ENCODE measurements at places on chromosomes 4 and X.

- no peak for DNase-seq
Observed at GRCh38 chr4:48187813-48188212, 53.8 kb upstream of the TXK start.

GRCh38 chr4:5708449-5709206 lies at the start of gene EVC2:
TSS of gene EVC2 (minus strand) at chr4:5708559. CDS start at chr4:5708513, 46 bp downstream.
- peak; percentile 4 for DNase-seq

DNA sequence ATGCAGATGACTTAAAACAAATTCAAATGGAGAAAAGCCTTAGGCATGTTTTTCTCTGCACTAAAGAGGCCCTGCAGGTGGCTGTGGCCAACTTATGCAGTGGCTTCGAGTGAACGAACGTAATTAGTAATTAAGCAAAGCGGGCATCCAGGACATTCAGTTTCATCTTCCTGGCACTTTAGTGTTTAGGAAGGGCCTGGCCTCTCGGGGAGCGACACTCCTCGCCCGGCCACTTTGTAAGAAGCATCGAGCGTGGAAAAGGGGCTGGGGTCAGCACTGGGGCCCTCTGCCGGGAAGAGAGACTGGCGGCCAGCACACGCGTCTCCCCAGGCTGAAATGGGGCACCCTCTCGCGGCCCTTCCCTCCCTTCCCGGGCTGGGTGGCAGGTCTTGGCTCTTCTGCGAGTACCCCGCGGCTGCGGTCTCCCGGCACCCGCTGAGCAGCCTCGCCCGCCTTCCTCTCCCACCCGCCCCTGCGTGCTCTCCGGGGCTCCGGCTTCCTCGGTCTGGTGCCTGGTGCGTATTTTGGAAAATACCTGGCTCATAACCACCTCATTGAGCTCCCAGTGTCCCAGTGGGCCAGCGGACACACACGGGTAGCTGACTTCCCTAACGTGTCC lies 677 bp upstream of the CYP4V2 start:
- peak; percentile 38 for DNase-seq

DNA sequence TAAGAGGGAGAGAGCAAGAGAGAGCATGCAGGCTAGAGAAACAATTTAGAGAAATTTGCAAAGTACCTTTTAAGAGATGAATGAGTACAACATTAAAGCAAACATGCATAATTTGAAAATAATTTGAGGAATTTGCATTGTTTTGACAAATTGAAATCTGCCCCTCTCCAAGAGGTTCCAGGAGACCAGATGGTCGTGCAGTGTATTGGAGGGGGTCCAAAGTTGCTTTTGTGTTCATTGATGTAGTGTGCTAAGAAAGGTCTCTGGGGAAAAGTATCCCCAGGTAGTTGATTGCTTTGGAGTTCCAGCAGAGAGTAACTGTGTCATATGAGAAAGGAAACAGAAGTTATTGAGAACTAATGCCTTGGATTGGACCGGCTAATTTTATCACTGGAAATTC lies 635.0 kb upstream of the TENM3 start:
- no peak for DNase-seq

GRCh38 chrX:24023972-24024669 lies 2.9 kb downstream of the KLHL15 start:
- DNase-seq = no peak

GRCh38 chrX:108167211-108167872 lies 75.8 kb downstream of the ATG4A start:
- no peak for DNase-seq

- DNase-seq = no peak
Observed at GRCh38 chr4:181271116-181271640, 972.0 kb upstream of the TENM3 start.

- DNase-seq = no peak
Observed at GRCh38 chr4:100162027-100162685, 28.1 kb downstream of the DDIT4L start.

GRCh38 chr4:6290769-6291547 lies 21.3 kb downstream of the WFS1 start:
- no peak for DNase-seq

- no peak for DNase-seq
Observed at GRCh38 chr4:71855944-71856343, 72.1 kb upstream of the GC start.

DNA sequence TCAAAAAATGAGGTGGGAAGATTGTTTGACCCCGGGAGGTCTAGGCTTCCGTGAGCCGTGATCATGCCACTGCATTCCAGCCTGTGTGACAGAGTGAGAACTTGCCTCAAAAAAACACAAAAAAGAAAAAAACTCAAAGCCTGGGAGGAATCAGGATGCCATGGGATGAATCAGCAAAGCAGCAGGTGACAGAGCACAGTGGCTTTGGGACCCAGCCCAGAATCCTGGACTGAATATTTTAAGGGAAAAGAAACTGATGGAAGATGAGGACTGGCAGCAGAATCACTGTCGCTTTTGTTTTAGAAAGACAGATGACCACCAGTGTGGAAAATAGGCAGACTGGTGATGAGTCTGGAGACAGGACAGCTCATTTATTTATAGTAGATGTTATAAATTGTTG lies 16.6 kb downstream of the S100G start:
- DNase-seq = no peak

DNA sequence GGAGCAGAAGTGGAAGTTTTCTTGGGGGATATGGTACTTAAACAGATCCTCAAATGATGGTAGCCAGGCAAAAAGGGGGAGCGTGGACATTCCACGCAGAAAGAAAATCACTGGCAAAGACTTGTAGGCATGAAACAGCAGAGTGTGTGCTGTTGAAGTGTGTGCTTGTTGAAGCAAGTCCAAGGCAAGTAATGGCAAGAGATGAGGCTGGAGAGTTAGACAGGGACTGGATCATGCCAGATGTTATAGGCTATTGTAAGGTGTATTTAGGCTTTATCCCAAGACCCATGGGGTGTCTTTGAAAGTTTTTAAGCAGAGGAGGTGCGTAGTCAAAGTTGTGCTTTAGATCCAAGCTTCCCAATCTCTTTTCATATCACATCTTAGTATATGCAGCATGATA lies 124.5 kb downstream of the MBNL3 start:
- DNase-seq = no peak

DNA sequence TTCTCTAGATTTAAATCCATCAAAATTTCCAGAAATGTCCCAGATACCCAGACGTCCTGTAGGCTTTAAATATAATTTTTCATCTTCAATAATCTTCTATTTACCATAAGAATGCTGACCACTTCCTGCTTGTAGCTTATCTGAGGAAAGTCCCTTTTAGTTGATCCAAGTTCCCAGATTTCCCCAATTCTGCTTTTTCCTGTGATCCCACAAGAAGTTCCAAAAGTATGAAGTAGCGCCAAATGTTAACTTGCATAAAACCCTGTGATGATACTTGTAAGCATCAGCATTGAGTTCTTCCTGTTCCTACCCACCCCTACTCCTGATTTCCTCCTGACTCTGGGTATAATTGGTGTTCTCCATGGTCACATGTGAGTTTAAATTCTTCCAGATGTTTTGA lies 10.6 kb upstream of the TLR8 start:
- DNase-seq = no peak

- no peak for DNase-seq
Observed at GRCh38 chr4:92483341-92483740, 179.6 kb downstream of the GRID2 start.

GRCh38 chrX:151984328-151984727 lies 9.9 kb upstream of the GABRE start:
- DNase-seq = no peak

DNA sequence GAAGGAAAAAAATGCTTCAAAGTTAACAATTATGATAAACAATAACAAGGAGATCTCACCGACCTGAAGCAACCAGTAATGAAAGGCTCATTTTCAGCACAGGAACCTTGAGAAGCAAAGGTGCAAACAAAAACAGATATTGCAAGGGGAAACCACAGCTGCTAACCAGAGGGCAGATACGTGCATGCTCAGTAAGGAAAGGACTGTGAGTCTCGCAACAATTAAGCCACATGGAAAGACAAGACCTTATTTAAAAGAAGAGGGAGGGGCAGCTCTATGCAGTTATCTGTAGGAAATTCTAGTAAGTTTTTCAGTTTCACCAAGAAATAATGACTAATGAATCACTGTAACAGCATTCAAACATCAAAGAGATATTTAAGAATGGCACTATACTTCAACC lies 19.3 kb downstream of the LRCH2 start:
- DNase-seq = no peak

DNA sequence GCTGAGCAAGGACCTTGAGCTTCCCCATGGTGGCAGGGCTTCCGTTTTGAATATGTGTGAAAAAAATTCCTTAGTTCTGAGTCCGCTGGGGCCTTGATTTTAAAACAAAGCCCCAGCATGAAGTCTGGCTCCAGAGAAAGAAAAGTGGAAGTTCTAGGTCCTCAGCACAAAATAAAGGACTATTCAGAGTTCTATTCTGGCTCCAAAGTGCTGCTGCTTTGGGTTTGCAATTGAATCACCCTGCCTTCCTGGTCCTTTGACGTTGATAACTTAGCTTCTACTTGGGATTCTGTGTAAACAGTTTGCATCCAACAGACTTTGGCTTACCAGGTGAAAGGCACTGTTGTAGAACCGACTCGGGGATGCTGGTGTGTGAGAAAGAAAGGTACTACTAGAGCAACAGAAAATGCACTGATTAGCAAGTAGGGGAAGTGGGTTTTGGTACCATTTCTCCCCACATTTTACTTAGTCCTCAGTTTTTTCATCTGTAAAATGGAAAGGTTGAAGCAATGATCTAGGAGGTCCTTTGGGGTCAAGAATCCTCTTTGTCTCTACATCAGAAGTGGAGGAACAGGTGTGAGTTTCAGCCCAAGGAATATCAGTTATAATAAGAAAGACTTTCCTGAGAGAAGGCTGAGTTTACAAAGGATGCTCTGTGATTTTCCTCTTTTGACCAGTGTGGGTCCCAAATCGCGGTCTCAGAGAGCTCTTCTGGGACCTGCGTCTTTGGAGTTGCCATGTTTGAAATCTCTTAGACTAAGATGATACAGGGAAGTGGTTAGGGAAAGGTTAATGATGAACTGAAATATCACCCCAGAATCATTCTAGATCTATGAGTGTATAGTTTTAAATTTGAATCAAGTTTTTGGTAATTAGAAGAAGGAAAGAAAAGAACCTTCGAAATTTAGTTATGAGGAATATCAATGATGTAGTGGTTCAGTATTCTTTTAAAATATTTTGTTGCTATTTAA lies 28.2 kb downstream of the IGFBP7 start:
- no peak for DNase-seq

DNA sequence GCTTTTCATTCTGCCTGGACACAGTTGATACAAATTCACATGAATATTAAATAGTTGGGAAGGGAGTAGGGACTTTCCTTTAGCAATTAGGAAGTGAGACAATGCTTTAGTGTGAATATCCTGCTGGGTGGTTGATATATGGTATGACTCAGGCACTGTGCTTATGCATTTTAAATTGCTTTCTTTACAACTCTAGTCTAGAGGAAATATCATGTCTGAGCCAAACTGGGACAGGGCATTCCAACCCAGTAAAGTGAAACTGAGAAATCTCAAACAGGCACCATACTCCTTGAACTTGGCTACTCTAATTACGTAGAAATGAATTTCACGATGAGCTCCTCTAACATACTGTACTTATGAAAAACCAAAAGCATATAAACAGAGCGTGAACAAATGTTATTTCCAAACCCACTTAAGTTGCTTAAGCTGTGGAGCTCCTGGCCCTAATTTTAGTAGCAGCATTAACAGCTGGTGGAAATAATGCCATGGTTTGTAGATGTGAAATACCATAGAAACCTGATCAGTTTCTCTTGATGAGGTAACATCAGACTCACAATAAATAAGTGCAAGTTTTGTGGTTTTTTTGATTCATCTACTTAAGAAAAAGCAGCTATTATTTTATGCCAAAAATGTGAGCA lies 242.9 kb upstream of the GK2 start:
- DNase-seq = no peak

- no peak for DNase-seq
Observed at GRCh38 chrX:147832707-147833348, 78.9 kb upstream of the FMR1 start.

- no peak for DNase-seq
Observed at GRCh38 chr4:4658052-4658451, 116.2 kb upstream of the STX18 start.

GRCh38 chr4:183987987-183988392 lies 82.9 kb downstream of the STOX2 start:
- no peak for DNase-seq

DNA sequence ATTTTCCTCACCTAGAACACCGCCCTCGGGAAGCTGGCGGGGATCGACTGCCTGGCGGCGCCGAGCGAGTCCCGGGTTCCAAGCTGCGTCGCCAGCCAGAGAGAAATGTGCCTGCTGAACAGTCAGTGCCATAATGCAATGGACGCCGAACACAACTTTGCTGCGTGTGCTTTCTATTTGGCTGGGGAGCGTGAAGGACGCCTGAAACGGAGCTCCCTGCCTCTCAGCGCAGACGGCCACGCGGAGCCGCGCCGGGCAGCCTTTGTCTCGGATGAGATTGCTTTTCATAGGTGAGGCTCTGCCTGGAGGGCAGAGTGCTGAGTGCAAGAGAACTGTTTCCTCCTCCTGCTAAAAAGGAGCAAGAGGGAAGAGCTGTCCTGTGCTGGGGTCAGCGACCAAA lies 107.7 kb upstream of the BCOR start:
- DNase-seq = no peak

DNA sequence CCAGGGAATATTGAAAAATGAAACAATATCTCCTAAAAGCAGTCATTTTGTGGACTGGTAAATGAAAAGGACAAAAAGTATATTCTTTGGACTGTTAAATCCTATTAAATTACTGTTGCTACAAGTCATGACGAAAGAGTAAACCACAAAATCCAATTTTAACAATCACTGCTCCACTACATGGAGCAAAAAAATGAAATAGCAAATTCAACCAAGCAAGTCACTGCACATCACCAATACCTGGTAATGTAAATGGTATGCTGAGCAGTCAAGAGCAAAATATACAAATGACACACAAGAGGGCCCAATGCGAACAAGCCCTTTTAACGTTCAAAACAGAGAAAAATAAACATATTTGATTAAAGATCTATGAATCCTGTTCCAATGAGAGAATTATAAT lies 126.2 kb downstream of the KLHL13 start:
- no peak for DNase-seq

DNA sequence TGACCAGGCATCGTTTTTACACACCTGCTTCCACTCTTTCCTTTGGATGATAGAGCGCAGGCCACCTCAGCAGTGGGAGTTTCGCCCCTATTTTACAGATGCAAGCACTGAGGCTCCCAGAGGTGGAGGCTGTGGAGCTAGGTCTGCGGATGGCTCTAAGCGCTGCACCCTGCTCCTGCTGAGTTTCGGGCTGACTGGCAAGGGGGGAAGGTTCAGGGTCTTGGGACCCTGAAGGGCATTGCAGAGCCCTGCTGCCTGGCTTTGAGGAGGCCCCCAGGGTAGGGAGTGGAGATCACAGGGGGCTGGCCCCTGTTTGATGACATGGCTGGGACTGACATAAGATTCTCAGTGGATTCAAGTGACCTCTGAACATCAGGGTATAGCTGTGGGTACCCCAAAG lies 62.8 kb upstream of the NKX1-1 start:
- DNase-seq = no peak
